Small intestine (tissue), 16 donors: ENCODE measurements at places on chromosomes 12 and 14.

DNA sequence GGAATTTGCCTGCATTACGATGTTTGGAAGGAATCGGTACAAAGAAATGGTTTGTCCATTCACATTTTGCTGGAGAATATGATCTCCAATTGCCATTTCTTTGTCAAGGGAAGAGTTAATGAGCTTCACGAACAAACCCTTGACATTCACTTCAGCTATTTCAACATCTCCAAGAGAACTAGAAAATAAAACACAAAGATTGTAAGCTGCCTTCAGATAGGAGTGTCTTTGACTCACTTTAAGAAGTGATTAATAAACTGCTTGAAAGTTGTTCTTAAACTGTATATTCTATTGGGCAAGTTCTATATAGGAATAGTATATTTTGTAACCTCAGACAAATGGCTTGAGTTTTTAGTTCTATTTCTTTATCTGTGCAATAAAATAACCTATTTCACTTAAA, 26.3 kb downstream of the LMNTD1 start:
- no peak for DNase-seq

- DNase-seq: peak; percentile 85
These were observed 932.3 kb downstream of the DIO2 start for GRCh38 chr14:79278798-79279644.

- peak; percentile 19 for DNase-seq
These were observed 7.0 kb downstream of the PPP1R12A start for GRCh38 chr12:79927772-79928474.

DNA sequence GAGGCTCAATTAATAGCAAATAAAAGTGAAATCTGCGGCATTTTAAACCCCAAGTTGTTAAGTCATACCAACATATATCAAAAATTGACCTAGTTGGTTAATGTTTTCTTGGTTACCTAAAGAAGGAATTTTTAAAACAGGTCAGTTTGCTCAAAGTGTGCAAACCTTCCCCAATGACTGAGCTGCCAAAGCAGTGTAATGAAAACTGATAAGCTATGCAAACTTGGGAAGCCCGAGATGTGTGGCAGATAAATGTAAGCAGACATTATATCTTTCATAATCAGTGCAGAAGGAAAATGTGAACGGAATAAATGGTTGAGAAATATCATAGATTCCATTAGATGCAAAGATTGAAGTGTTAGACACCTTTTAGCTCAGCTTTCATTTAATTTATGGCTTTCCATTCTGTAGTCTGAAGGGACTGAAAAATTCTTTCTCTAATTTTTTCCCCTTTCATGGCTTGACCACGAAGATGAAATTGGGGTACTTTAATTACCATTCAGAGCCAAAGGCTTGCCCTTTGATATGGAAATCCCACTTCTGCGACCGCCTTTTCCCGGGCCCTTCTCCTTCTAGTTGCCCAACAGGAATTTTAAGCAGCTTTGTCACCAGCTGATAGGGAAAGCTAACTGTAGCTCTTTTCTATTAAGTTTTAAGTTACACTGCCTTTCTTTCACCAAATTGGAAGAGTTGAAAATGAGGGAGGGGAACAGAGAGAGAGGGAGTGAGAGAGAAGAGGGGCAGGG, 306.6 kb upstream of the SOX5 start:
- DNase-seq: no peak

- no peak for DNase-seq
These were observed 567.4 kb downstream of the MED13L start for GRCh38 chr12:115710104-115710564.

DNA sequence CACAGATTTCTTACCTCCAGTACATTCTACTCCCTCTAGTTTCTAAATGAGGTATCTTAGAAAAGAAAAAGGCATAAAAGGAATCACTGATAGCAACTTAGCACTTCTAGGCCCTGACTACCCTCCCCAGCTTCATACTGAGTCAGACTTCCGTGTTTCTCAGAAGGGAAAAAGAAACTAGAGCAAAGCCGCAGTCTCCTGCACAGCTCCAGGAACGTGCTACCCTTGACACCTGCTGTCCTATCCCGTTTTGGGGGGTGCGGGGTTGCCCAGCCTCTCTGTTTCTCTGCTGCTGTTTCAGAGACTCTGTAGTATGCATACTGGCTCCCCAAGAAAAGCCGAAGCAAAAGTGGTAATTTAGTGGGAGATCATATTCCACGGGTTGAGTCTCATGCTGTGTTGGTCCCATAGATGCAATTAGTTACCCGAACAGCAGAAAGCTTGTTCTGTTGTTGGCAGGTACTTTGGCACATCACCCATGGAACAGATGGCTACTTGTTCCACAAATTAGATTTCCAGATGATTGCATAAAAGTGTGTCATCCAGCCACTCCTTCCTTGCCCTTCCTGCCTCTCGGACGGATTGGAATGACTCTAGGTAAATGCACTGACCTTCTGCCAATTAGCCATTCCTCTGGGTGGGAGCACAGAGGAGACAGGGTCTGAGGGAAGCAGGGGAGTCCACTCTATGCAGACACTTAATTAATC, 438.1 kb downstream of the FUT8 start:
- peak; percentile 60 for DNase-seq

GRCh38 chr12:109722022-109722720, 8.5 kb downstream of the FAM222A start:
- peak; percentile 81 for DNase-seq

- DNase-seq: no peak
These were observed 264.2 kb downstream of the SLC6A15 start for GRCh38 chr12:84648425-84648824.

GRCh38 chr12:131287938-131288764, 334.4 kb downstream of the ADGRD1 start:
- DNase-seq: no peak
